ENCODE measurements at places on chromosomes 16 and 17.

GRCh38 chr16:77408607-77409006 is 26.2 kb downstream of the ADAMTS18 start:
- no peak for DNase-seq

GRCh38 chr16:85686912-85687591 is 1.7 kb downstream of the GINS2 start:
- DNase-seq, result no peak

GRCh38 chr17:21002309-21003006 is 40.4 kb downstream of the USP22 start:
- DNase-seq, result no peak

DNA sequence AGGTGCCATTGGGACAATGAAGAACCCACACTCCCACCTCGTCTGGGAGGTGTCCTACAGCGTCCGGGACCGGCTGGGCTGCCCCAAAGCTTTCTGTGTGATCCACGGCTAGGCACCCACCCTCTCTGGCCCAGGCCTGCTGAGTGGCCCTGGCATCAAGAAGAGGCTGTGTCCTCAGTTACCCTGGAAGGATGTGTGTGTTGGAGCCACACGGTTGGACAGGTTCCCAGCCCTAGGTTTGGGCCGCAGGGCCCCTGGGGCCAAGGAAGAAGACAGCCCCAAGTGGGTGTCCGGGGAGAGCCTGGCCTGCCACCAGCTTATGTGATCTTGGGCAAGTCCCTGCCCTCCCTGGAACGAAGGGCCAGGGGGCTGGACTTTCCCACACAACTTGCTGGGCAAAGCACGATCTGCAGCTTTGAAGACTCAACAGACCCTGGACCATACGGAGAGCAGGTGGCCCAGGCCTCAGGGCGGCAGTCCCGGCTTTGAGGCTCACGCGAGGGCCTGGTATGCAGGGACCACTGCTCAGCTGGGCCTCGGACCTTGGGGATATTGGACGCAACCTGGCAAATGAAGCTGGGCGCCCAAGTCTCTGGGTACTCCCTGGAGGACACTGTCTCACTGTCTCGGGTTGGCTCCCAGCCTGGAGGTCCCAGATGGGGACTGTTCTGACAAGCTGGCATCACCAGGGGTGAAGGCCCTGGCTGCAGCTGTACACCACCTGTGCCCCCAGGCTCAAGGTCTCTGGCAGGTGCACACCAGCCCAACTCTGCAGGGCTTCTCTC is 17.5 kb downstream of the MYBBP1A start:
- no peak for DNase-seq

GRCh38 chr17:4679658-4680057 is 24.3 kb downstream of the PELP1 start:
- no peak for DNase-seq

- DNase-seq, result no peak
Measured at GRCh38 chr16:10938321-10938720, 3.9 kb downstream of the DEXI start.

DNA sequence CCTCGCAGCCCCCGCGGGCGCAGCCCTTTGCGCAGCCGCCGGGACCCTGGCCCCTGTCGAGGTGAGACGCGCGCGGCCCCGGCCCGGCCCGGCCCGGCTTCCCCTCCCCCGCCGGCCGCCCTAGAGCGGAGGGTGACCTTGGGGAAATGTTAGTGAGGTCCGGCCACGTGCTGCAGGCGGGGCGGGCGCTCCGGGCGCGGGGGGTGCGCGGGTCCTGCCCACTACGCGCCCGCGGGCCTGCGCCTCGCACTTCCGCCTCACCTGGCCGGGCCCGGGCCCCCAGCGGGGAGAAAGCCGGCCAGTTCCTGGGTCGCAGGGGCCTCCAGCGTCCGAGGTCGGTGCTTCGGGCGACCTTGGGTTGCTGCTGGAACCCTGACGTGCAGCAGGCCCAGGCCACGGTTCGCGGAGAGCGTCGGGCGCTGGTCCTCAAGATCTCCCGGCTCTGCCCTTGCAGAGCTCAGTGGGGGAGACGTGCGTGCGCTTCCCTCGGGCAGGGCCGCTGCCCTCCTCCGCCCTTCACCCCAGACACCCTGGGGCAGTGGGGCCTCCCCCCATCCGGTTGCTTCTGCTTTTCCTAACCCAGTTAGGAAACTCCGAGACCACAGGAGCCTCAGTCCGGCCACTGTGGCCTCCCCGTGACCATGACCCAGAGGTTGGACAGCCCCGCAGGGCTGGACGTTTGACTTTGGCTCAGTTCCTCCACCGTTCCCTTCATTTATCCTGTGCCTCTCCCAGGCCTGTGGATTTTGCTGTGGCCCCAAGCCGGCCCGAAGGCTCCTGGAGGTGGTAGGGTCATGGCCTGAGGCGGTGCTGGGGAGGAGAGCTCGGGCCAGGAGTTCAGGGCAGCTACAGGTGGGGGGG is 791 bp downstream of the MCRIP2 start:
- no peak for DNase-seq

GRCh38 chr17:78130437-78131101 is at the start of gene TMC8:
Gene TMC8 (plus strand): TSS chr17:78130771. CDS start chr17:78131589, 818 bp downstream.
- no peak for DNase-seq

GRCh38 chr17:65523853-65524664 is 37.4 kb downstream of the AXIN2 start:
- no peak for DNase-seq

- DNase-seq, result no peak
Measured at GRCh38 chr16:2194852-2195321, 1.5 kb downstream of the CASKIN1 start.

GRCh38 chr17:69609473-69610305 is 195.2 kb downstream of the MAP2K6 start:
- DNase-seq, result no peak

DNA sequence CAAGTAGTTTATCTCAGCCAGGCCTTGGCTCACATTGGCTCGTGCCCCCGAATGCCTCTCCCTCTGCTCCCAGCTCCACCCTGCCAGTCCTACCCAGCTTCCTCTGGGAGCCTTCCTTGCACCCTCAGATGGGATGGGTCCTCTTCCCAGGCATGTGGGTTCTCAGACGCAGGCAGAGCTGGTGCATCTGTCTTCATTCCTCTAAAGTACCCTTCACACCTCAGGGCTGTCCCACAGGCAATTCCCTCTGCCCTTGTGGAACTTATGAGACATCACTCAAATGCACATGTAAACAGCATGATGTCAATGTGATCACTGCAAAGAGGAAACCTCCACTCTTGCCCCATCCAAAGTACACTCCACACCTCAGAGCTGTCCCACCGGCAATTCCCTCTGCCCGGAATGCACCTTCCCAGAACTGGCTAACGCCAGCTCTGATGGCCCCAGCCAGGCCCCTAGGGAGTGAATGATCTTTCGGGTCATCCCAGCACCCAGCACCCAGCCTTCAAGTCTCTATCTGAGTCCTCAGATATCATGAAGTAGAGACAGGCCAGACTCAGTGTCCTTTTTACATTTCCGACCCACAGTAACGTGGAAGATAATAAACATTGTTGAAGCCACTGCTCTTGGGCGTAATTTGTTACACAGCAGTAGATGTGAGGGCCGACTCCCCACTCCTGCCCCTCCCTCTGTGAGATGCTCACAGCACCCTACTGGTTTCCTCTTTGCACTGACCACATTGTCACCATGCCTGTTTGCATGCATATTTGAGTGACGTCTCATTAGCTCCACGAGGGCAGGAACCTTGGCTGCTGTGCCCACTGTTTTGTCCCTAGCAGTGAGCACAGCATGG is 85.4 kb downstream of the N4BP1 start:
- DNase-seq, result no peak

GRCh38 chr17:54172096-54172984 is 349.6 kb downstream of the KIF2B start:
- DNase-seq, result no peak

- no peak for DNase-seq
Measured at GRCh38 chr16:50532576-50532975, 15.6 kb upstream of the NKD1 start.

DNA sequence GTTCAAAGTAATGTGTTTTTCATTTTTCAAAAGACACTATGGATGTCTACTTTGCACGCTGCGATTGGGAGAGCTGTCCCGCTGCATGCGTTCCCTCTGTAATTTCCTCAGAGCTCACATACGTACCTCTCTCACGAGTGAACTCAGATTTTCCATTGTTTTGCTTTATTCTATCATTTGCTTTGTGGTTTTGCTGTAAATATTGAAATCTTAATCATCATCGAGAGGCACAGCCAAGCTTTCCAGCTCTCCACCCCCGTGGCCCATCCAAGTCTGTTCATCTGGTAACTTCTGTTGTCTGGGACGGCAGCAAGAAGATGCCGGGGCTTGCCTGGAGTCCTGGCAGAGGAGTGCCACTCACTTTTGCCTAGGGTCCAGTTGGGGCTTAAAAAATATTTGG is 21.1 kb downstream of the TMC6 start:
- DNase-seq, result no peak

DNA sequence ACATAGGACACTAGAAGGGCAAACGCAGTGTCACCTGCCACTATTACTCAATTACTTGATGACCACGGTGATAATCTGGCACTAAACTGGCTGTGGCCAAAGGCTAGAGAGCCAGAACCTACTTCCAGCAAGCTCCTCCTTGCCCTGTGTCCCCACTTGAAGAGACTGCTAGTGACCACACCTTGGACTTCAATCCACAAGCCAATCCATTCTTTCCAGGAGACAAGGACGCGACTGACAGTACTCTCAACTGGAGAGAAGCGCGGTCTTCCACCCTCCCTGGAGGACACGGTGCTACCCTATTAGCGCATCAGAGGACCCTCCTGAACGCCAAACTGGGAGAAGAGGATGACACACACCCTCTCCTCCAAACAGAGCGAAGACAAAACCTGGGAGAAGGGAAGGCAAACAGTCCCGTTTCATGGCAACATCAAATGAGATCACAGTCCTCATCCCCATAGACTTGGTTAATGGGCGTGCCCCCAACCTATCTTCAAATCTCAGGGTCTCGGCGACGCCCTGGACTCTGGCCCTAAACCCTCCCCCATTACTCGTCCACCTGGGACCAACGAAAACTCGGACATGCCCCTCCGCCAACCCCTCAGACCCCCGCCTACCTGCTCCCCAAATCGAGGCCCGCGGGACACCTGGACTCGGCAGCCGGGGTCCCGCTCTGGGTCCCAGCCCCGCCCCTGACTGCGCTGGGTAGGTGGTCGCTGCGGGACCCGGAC is 508 bp downstream of the FLCN start:
- no peak for DNase-seq

DNA sequence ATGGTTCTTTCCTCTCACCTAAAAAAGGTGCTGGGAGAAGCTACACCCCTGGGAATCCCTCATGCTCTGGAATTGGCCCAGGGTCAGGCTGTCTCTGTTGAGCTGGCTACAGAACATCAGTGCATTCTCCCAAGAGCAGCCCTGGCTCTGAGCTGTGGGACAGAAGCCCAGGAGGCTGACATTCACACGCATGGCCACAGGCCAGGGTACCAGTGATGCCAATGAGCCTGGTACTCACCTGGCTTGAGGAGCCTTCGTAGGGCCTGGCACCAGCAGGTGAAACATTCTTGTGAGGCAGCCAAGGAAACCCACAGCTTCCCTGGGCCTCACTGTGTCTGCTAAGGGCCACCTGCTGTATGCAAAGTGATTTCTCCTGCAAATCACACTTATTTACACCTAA is 121.7 kb upstream of the CCL2 start:
- no peak for DNase-seq

- no peak for DNase-seq
Measured at GRCh38 chr17:13230350-13231264, 212.8 kb upstream of the ELAC2 start.

DNA sequence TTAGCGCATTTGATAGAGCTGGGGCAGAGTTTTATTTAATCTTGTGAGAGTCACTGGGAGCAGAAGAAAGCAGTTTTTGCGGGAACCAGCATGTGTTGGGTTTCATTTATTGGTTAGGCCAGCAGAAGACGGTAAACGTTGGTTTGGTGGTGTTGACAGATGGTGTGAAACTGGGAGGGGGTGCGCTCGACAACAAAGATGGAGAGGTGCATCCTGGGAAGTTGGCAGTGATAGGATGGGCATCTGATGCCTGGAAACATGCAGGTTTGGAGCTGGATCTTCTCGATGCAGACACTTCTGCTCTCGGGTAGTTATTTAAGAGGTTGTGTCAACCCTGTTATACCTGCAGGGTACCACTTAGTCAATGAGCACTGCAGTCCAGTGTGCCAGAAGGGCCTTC is 24.9 kb upstream of the CLEC18A start:
- no peak for DNase-seq

DNA sequence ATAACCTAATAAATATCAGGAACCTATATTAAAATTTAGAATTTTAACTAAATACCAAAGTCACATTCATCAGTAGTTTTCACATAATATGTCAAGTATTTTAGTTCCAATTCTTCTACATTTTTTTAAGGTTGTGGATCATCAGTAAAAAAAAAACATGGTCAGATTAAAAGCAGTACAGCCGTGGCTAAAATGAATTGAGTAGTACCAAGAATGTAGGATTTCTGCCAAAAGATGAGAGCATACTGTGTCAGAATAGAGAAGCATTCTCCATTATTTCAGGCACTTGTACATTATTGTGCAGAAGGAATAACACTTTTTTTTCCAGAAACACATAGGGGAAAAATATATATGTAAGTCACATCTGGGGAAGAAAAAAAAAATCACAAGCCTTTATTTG is 1176.1 kb downstream of the CDH11 start:
- no peak for DNase-seq

GRCh38 chr17:77527836-77528505 is 387.2 kb downstream of the SEC14L1 start:
- DNase-seq, result no peak

DNA sequence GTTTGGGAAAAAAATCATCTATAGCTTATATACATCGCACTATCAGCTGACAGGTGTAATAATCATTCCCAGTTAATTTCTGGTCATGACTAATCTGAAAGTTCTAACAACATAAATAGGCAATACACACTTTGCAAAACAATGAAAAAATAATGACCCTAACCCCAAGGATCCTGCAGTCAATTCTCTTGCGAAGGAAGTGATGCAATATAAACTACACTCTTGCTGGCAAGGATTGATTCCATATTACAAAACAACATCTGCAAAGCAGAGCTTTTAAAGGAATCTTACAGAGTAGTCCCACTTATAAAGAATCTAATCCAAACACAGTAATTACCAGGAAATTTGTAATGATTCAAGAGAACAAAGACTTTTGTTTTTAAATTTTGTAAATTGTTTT is 73.4 kb downstream of the MYO1D start:
- no peak for DNase-seq

DNA sequence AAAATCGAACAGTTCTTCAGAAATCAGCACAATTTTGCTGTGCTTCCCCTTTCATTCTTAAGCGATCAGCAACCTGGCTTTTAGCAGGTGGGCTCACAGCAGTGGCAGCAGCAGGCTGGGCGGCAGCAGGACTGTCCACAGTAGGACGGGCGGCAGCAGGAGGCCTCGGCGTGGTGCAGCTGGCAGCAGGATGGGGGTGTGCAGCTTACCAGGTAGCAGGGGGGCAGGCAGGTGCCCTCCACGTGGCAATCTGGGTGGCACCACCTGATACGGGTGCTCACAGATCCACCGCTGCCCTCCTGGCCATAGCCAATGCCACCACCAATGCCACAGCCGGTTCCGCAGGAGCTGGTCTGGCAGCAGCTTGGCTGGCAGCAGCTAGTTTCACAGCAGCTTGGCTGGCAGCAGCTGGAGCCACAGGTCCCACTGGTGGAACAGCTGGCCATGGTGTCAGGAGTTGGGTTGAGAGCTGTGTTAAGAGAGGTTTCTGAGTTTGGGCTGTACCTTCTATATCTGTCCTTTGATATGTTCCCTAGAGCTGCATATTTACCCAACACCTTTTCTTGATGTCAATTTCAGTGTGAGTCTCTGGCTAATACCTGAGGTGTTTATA is at the start of gene KRTAP1-4:
KRTAP1-4 (minus strand) TSS at position 563 of the 613 bp plus-strand sequence; CDS start at position 446, 117 bp downstream.
- DNase-seq, result no peak

All from NCI-H2081 treated with DMSO at 0.1 percent for 48 hours (cell line).